ENCODE measurements at places on chromosomes 2 and 18.

GRCh38 chr18:61334951-61335683, 1.9 kb downstream of the CDH20 start:
- DNase-seq: no peak

- no peak for DNase-seq
Observed at GRCh38 chr2:16813593-16813992, 148.0 kb upstream of the CYRIA start.

DNA sequence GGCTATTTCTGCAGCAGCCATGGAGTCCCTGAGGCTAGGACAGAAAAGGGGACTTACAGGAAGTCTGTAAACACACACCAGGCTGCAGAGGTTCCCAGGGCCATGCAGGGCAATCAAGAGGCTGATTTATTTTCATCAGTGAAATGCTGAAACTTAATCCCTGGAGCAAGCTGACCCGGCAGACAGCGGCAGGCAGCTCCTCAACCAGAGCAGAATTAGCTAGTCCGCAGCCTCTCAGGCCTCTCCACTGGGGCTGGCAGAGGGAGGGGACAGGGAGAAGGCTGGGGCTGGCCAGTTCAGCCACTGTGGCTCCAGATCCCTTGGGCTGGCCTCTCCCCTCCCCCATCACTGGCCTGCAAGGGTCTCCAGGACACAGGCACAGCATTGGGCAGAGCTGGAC, 136.3 kb downstream of the TNS1 start:
- no peak for DNase-seq

DNA sequence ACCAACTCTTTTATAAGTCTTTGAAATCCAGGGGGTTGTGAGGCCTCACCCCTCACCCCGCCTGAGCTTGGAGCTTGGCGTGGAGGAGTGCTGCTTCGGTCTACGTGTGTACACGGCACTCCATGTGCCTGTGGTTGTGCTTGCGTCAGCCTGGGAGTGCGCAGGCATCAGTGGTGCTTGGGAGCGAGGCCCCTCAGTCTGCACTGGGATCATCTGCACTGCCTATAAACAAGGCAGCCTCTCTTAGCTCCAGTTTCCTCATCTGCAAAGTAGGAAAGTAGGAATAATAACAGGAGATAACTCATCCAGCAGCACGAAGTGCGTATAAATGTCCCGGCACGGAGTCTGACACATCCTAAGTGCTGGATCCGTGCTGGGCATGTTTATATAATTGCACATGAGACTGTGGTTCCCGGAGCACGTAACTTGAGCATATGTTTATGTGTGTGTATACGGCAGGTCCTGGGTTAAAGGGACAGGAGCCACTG, 1.2 kb downstream of the GYPC start:
- DNase-seq: peak; percentile 48

DNA sequence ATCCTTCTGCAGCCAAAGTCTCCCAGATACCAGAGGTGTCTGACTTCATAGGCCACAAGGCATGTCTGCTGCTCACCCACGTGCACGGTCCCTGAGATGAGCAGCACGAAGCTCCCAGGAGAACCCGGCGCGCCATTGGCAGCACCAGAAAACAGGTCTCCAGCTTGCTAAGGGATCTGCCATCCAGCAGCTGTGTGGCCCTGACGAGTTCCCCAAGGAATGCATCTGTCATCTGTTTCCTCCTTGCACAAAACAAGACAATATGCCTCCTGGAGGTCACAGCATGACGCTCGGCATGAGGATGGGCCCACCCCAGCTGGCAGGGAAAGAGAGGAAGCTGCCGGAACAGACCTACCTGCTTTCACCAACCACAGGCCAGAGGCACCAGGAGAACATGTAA, 29.2 kb downstream of the HS6ST1 start:
- no peak for DNase-seq

DNA sequence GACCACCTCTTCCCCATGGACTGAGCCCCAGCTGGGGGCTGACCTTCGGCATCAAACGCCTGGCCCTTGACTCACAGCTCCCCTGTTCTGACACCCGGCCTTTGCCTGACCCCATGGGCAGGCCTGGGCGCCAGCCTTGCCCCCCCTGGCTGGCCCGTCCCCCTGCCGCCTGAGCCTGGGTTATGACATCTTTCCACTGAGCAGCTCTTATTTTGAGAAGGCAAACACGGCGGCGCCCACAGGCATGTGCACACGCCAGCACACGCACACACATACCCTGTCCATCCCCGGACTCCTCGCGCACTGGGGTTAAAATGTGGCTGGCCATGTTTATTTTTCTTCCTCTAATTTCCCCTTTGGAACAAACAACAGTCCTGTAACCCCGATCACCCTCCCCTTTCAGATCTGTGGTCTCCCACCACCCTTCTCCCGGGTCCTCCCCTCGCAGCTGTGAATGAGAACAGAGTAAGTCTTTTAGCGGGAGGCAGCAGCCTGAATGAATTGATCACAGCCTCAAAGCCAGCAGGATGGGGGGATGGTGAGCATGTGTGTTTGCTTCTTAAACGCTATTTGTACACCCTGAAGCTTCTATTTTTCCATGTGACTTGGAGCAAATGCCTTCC, 11.8 kb upstream of the ATOH8 start:
- no peak for DNase-seq

DNA sequence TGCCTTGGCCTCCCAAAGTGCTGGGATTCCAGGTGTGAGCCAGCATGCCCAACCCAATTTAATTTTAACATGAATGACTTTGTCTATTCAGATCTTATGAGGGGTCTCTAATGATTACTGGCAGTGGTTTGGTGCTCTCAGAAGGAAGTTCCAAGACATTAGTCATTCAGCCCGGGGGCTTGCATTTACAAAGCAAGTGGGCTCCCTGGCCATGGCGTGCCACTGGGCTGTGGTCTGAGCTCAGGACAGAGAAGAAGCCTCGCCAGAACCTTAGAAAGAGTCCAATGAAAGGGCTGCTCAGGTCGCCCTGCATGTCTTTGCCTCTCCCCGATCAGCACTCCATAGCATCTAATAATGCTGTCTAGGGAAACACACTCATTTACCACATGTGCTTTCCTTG, 182.6 kb upstream of the CHAC2 start:
- DNase-seq: no peak

DNA sequence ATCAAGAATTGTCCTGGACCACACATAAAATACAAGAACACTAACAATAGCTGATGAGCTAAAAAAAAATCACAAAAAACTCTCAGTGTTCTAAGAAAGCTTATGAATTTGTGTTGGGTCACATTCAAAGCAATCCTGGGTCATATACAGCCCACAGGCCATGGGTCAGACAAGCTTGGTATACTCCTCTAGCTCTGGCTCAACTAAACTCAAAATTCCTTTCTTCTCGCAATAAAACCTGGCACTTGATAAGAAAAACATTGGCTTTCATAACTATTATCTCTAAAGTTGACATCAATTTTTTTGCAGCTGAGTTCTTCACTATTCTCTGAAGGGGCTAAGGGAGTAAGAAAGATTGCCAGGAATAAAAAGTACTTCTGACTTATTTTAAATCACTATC, 38.3 kb downstream of the FBXO48 start:
- no peak for DNase-seq

DNA sequence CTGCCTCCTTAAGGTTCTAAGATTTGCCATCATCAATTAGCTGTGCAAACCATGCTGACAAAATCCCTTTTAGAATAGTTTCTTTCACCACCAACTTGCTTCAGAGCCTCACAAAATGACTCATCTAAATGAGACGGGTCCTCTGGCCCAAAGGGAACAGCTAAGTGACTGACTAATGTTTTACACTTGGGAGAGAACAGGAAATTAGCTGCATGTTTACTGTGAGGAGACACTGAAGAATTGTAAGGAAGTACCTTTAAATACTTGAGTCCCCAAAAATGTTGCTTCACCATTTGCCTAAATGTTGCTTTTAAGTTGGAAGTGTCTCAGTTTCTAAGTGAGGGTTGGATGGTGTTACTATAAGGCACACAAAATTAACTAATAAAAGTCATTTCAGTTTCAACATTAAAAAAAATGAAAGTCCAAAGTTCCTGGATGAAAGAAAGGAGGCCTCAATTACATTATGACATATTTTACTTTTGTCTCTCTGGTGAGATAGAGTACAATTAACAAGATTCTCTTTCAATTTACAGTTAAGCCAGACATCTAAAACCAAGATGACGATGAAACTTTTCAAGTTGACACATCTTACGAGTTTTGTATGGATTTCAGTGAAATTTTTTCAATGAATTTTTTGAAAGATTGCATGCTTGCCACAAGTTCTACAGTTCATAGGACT, 229.1 kb upstream of the FN1 start:
- DNase-seq: peak; percentile 1

DNA sequence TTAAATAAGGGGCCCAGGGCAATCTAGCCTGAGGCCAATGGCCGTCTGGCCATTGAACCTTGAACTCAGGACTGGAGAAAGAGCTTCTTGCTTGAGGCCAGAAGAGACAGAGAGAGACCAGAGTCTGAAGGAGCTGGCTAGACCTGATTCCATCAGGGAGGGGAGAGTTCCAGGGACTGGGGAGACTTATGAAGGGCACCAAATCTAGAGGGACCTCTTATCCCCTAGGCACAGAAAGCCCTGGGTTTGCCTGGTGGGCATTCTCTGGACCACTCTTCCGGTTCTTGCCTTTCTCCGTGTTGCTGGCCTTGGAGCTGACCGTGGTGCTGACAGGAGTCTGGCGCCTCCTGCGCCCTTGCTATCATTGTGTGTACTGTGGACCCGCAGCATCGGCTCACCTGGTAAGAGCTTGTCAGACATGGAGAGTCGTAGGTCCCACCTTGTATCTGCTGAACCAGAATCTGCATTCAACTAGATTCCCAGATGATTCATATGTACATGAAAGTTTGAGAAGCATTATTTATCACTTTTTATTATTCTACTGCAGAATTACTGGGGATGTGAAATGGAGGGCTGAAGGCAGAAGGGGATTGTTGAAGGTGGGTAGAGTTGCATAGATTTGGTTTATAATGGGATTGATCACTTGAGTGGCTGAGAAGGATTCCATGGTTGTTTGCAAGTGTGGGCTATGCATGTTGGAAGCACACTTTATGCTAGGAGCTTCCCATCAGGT, 4.3 kb upstream of the TRPM8 start:
- DNase-seq: no peak

GRCh38 chr18:73614812-73615211, 532.8 kb downstream of the FBXO15 start:
- DNase-seq: no peak

GRCh38 chr18:57998461-57998860, 45.6 kb upstream of the NEDD4L start:
- no peak for DNase-seq

DNA sequence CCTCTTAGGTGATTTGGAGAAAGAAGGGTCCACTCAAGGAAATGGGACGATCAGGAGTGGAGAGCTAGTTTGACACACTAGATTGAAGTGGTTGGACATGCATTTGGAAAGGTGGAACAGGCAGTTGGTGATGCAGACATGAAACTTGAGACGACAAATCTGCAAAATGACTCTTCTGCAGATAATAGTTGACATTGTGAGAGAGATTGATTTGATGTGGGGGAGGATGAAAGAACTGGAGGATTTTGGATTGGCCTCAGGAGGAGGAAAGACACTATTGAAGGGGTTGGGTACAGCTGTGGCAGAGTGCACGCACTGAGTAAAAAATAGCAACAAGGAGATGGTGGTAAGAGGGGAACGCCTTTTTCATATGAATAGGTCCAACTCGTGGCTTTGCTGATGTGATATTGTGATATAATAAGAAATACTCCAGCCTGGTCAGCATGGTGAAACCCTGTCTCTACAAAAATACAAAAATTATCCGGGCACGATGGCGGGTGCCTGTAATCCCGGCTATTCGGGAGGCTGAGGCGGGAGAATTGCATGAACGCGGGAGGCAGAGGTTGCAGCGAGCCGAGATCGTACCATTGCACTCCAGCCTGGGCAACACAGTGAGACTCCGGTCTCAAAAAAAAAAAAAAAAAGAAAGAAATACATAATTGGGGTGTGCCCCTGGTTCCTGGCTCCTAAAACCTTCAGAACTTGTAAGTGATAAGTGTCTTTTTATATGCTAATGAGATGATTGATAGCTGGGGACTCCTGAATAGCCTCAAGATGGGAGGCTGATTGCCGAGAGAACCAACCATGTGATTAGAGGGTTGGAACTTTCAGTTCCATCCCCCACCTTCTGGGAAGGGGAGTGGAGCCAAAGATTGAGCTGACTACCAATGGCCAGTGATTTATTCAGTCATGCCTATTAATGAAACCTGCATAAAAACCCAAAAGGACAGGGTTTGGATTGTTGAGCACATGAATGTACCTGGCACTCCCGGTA, 9.7 kb downstream of the TTLL4 start:
- no peak for DNase-seq

DNA sequence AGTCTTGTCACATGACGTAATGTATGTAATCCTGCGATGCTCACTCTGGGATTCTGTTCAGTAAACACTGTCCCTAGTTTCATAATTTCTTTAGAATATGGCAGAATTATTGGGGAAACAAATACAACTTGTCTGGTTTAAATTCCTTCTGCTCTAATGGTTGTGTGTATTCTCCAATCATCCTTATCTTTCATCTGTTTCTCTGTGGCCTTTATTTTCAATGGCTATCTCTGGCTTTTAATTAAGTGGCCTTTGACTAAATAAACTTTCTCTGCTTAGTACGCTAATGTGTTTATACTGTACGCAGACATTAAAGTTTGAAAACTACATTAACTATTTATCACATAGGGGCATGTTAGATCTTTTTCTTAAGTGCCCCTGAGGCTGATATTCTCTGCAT, 40.9 kb downstream of the CDH7 start:
- no peak for DNase-seq

DNA sequence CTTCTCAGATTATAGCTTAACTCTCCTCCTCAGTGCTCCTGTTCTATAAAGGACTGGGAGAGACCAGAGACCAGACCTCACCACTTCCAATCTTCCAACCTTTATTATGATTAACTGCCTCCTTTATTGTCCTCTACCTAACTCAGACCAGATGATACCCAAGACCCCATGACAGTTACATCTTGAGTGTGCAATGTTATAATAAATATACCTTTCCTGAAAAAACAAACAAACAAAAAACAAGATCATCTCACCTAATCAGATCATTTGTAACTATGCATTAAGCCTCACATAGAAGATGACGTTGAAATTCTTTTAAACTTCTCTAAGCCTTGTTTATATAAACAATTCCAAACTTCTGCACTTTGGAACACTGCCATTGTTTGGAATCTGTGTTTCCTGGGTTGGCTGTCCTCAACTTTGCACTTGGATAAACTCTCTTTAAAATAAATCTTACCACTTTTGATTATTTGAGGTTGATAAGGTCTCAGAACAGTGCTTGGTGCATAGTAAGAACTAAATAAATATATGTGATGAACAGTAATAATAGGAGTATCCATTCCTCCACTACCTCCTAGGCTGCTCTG, 342.7 kb downstream of the TDRD15 start:
- DNase-seq: no peak

- DNase-seq: no peak
Observed at GRCh38 chr2:3639015-3639630, 18.9 kb upstream of the ALLC start.

GRCh38 chr2:10360850-10361588, 58.3 kb downstream of the HPCAL1 start:
- DNase-seq: no peak
